ENCODE measurements at places on chromosomes 12 and 14.

DNA sequence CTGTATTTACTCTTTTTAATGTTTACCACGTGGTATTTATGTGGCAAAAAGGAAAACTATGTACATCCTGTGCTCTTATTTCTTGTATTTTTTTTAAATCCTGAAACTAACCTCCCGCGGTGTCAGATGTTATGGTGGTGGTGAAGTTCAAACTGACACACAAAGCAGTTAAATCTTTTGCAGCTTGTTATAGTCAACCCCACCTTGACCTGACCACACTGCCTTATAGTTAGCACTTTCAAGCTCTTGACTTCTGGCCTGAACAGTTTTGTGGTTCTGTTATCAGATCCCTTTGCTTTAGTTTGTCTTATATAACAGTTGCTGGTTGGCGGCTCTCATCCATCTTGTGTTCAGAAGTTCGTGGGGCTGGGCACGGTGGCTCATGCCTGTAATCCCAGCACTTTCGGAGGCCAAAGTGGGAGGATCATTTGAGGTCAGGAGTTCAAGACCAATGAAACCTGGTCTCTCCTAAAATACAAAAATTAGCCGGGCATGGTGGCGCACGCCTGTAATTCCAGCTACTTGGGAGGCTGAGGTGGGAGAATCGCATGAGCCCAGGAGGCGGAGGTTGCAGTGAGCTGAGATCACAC is 2.1 kb downstream of the UNG start:
- DNase-seq: no peak

DNA sequence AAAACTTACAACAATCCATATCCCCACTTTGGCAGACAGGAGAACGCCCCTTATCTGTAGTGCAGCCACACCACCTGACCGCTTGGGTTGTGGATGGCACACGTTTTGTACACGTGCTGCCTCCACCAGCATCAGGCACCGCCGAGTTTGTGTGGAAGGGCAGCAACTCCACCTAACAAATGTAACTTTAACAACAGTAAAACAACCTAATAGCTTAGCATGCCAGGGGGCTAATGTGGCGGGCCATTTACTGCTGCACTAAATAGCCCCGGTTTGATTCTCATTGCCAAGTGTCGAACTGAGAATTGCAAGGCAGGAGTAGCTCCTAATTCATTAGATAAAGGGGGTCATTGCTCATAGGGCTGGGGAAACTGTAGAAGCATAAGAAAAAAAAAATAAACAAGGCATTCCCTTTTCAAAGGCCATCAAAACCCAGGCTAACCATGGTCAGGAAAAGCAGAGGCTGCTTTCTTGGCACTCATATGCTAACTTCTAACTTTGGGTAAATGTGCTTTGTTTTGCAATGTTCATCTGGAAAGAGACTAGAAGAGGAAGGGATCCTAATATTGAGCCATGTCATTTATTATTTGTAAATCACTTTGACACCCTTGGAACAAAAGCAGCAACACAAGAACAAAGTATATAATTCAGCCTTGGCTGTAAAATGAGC is 279.7 kb upstream of the SOX5 start:
- DNase-seq: no peak

GRCh38 chr12:73017981-73018380 is 745.8 kb downstream of the TRHDE start:
- no peak for DNase-seq

DNA sequence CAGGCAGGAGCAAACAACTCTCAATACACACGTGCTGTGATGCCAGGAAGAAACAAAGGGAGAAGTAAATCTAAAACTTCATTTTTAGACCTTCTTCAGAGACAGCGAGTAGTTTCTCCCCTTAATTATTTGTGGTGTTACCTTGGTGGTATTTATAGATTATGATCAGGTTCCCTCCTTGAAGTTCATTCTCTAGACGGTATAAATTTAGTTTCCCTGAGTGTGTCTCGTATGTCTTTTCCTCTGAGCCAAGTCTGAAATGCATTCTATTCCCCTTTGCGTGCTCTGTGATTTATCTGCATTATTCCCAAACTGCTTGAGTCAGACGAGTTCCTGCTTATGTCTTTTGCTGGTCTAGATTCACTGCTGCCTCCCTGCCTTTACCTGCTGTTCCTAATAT is 65.2 kb downstream of the TRHDE start:
- DNase-seq: no peak

Data from GM13976 (cell line).